Right cardiac atrium (tissue), 5 donors: ENCODE measurements at places on chromosomes 7 and 10. TPM values are rescaled to one million over a fixed set of nuclear protein-coding genes. Genes with fewer than 3 reads are reported as not detected.

SHTN1 gene
- total RNA-seq, result 4.9 TPM

GNGT1 gene
- not detected for total RNA-seq

TMEM26 gene
- total RNA-seq, result 0.15 TPM

ALOX5 gene
- total RNA-seq, result 11.5 TPM

TFPI2 gene
- 5.1 TPM for total RNA-seq

NPM3 gene
- total RNA-seq, result 10.7 TPM

NOBOX gene
- total RNA-seq, result not detected

HTR5A gene
- total RNA-seq, result not detected

ERVW-1 gene
- not detected for total RNA-seq

RTKN2 gene
- 0.17 TPM for total RNA-seq

CTAGE4 gene
- total RNA-seq, result 0.14 TPM

CRYGN gene
- total RNA-seq, result not detected

SPDYE8 gene
- total RNA-seq, result not detected

PTPN20 gene
- total RNA-seq, result 14.6 TPM

CRPPA gene
- total RNA-seq, result 10.9 TPM

GOLGA7B gene
- total RNA-seq, result 6.7 TPM

GRID2IP gene
- total RNA-seq, result 0.09 TPM

MSRB2 gene
- 120 TPM for total RNA-seq

PTPRZ1 gene
- total RNA-seq, result 1.9 TPM

ACTR3C gene
- 4.5 TPM for total RNA-seq
